ENCODE measurements at places on chromosomes 12 and 14. TPM values are rescaled to one million over a fixed set of nuclear protein-coding genes. Genes with fewer than 3 reads are reported as not detected.

- H3K27me3 ChIP-seq: no peaks in the 10 kb centered on the region
- no peak overlapping the region for H3K27ac ChIP-seq
- H3K36me3 ChIP-seq: no peaks in the 10 kb centered on the region
- no peak overlapping the region for H3K4me3 ChIP-seq
Observed at GRCh38 chr12:92547906-92548305, 154.9 kb upstream of the PLEKHG7 start.

SDR9C7 gene
- polyA plus RNA-seq: 0.17 TPM

GRCh38 chr12:58357511-58357910, 416.1 kb downstream of the ATP23 start:
- H3K4me3 ChIP-seq: no peak overlapping the region
- peak; percentile 58 for DNase-seq
- H3K36me3 ChIP-seq: no peaks in the 10 kb centered on the region
- peaks cover 6% of the 10 kb centered on the region for H3K4me1 ChIP-seq
- no peaks in the 10 kb centered on the region for H3K27me3 ChIP-seq

GRCh38 chr14:22510527-22511110, 78.4 kb downstream of the DAD1 start:
- DNase-seq: no peak
- H3K27me3 ChIP-seq: no peaks in the 10 kb centered on the region
- H3K27ac ChIP-seq: no peak overlapping the region
- H3K4me3 ChIP-seq: no peak overlapping the region
- H3K36me3 ChIP-seq: no peaks in the 10 kb centered on the region

DNA sequence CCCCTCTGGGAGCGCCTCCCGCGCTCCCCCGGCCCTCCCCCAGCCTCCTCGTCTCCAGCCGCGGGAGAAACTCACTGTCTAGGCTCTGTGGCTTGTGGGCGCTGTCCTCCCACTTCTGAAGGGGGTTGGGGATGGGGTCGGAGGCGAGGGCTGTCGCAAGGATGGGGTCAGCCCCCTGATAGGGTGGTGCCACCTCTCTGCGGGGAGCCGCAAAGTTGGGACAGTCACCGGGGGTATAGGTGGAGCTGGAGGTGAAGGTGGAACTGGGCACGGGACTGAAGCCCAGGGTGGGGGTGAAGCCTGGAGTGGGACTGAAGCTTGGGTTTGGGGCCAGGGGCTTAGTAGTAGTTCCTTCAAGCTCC, 12.2 kb downstream of the TNFRSF1A start:
- H3K27me3 ChIP-seq: no peaks in the 10 kb centered on the region
- no peak for DNase-seq
- H3K27ac ChIP-seq: no peak overlapping the region
- peaks cover 64% of the 10 kb centered on the region for H3K36me3 ChIP-seq
- no peak overlapping the region for H3K4me3 ChIP-seq

SYCP3 gene
- 0.48 TPM for polyA plus RNA-seq

GALNT6 gene
- polyA plus RNA-seq: 0.43 TPM

DNA sequence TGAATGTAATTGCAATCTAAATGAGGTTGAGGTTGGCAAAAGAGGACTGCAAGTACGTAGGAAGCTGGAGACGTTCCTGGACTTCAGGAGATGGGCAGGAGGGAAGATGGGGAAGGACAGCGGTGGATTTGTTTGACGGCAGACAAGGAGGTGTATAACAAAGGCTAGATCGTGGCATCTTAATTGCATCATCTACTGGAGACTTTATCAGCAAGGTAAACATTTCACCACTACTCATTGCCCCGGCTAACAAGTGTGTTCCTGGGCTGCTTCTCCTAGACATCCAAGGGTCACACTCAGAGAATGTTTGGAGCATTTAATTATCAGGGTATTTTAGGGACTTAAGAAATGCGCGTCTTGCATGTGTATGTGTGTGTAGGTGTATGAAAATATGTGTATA, 128.5 kb downstream of the KCNK10 start:
- no peak for DNase-seq
- no peak overlapping the region for H3K4me3 ChIP-seq
- peaks cover 4% of the 10 kb centered on the region for H3K27me3 ChIP-seq
- no peak overlapping the region for H3K27ac ChIP-seq

DNA sequence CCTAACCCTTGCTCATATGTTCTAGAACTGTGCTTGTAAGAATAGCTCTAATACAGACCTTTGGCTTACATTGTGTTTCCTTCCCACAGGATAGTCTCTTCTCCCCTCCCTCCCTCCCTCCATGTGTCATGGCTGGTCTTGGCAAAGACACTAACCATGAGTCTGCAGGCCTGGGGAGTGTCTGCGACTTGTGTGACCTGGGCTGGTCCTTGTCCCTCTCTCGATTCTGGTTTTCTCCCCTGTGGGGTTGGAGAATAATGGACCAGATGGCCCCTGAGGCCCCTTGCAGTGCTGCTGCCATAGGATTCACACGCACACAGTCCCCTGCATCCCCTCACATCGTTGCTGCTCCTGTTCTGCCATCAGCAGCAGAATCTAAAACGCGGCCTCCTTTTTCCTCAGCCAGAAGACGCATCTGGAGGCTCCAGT, 30.3 kb downstream of the DEGS2 start:
- H3K4me3 ChIP-seq: no peak overlapping the region
- peak; percentile 78 for DNase-seq
- H3K4me1 ChIP-seq: peaks cover 56% of the 10 kb centered on the region
- H3K27ac ChIP-seq: peak overlapping the region; percentile 25
- H3K27me3 ChIP-seq: no peaks in the 10 kb centered on the region

DNA sequence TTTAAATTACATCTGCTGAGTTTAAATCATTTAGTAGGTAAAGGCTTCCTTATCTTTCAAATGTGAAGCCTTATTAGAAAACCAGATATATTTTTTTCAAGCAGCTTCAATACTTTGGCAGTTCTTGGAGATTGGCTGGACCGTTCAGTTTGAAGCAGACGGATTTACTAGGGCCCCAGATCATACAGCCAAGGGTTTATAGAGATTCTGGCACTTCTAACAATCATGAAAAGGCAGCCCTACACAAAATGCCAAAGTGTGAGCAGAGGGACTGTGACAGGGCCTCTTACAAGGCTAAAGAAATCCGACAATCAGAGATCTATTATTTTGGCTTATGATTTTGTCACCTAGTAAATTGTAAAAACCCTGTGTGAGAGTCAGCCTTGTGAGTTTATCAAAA, 162.8 kb upstream of the SLC38A2 start:
- H3K4me1 ChIP-seq: peaks cover 15% of the 10 kb centered on the region
- H3K27me3 ChIP-seq: no peaks in the 10 kb centered on the region
- peak; percentile 76 for DNase-seq
- H3K27ac ChIP-seq: peak overlapping the region; percentile 48
- H3K4me3 ChIP-seq: no peak overlapping the region

GRCh38 chr12:14681190-14681589, 15.2 kb downstream of the GUCY2C start:
- H3K4me1 ChIP-seq: no peaks in the 10 kb centered on the region
- no peak overlapping the region for H3K27ac ChIP-seq
- H3K27me3 ChIP-seq: no peaks in the 10 kb centered on the region
- DNase-seq: no peak
- H3K4me3 ChIP-seq: no peak overlapping the region

RASSF8 gene
- 25.4 TPM for polyA plus RNA-seq

GRCh38 chr14:105275267-105275946, 25.4 kb downstream of the BRF1 start:
- H3K4me1 ChIP-seq: peaks cover 11% of the 10 kb centered on the region
- peak overlapping the region; percentile 72 for H3K27ac ChIP-seq
- peaks cover 5% of the 10 kb centered on the region for H3K36me3 ChIP-seq
- peak; percentile 67 for DNase-seq

- no peaks in the 10 kb centered on the region for H3K36me3 ChIP-seq
- no peak overlapping the region for H3K4me3 ChIP-seq
- no peak overlapping the region for H3K27ac ChIP-seq
- no peaks in the 10 kb centered on the region for H3K27me3 ChIP-seq
- no peak for DNase-seq
Observed at GRCh38 chr14:80636071-80636470, 305.5 kb downstream of the CEP128 start.

SSPN gene
- 96.5 TPM for polyA plus RNA-seq
